Mucosa of gallbladder (tissue), 1 donor: ENCODE measurements at places on chromosomes 6 and 20.

DNA sequence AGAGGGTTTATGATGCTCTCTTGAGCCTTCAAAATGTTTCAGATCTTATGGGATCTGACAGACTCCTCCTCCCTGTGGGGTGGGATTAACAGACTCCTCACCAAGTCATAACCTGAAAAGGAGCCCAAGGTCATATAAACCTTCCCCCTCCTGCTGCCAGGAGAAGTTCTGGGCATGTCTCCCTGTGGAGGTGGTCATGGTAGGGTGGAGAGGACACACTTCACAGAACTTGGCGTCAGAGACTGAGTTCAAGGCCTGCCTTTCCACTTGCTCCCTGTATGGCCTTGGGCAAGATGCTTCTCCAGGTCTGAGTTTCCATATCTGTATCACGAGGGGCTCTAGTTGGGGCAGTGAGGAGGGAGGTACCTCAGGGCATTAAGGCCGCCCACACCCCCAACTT, 32.4 kb upstream of the AAR2 start:
- no peak for DNase-seq

- DNase-seq: no peak
Observed at GRCh38 chr6:129871221-129871620, 10.1 kb upstream of the TMEM244 start.

DNA sequence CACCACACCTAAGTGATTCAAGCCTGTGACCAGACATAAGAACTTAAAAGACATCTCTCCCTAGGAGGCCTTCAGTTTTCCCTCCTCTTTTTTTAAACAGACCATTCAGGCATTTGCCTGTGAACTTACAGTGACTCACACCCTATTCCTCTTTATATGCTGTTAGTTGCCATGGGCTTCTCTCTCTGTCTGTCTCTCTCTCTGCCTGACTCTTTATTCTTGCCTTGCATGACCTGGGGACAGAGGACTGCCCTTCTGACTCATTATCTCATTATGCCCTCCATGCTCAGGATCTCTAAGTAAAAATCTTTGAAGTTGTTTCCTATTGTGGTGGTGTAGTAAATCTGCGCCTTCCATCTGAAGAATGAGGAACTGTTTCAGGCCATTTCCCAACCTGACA, 442.2 kb upstream of the MAN1A1 start:
- no peak for DNase-seq

- DNase-seq: no peak
Observed at GRCh38 chr20:17810847-17811627, 111.3 kb downstream of the BANF2 start.

DNA sequence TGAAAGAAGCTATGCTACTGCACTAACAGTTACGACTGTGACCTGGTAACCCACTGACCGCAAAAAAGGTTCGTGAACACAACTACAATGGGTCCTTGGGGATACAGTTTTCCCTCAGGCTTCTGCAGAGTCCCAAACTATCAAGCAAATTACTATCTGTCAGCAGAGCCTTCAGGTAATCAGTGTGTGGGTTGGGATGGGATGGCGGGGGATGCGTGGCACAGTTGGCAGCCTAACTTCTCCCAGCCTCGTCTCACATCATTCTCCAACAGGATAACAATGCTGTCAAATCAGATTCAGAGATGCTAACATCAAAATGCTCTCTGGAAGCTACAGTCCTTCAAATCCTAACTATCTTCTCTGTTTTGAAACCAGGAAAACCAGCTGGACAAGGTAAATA, 102.3 kb downstream of the EPM2A start:
- no peak for DNase-seq

- DNase-seq: no peak
Observed at GRCh38 chr6:129489215-129489765, 220.7 kb downstream of the ARHGAP18 start.

- DNase-seq: no peak
Observed at GRCh38 chr20:46699651-46700359, 9.6 kb upstream of the SLC2A10 start.

GRCh38 chr6:25217829-25218228, 61.3 kb upstream of the CARMIL1 start:
- DNase-seq: no peak

GRCh38 chr6:26439151-26440125, 866 bp upstream of the BTN3A3 start:
- DNase-seq: no peak

DNA sequence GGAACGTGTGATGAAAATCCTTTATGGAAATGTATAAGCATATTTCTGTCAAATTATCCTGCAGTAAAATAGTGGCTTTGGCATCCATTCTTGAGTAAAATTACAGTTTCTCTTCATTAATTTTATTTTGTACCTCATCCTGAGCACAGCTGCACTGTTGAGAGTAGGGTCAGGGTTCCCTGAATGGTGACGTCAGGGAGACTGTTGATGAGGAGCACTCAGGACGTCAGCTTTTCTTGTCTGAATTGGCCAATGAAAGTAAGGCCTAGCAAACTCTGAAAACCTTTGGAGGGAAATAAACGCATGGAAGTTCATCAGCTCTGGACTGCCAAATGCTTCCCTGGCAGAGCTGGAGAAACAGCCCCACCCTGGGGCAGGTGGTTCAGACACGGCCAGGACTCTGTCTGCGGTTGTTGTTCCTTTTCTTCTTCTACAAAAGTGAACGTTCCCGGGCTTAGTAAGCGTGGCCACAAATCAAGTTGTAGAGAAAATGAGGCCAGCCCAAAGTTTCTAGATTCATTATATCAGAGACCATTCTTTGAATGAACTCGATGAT, 179.7 kb upstream of the EXOC2 start:
- no peak for DNase-seq

- no peak for DNase-seq
Observed at GRCh38 chr20:50244352-50245149, 53.9 kb downstream of the CEBPB start.

- no peak for DNase-seq
Observed at GRCh38 chr20:20582734-20583133, 129.7 kb downstream of the RALGAPA2 start.

DNA sequence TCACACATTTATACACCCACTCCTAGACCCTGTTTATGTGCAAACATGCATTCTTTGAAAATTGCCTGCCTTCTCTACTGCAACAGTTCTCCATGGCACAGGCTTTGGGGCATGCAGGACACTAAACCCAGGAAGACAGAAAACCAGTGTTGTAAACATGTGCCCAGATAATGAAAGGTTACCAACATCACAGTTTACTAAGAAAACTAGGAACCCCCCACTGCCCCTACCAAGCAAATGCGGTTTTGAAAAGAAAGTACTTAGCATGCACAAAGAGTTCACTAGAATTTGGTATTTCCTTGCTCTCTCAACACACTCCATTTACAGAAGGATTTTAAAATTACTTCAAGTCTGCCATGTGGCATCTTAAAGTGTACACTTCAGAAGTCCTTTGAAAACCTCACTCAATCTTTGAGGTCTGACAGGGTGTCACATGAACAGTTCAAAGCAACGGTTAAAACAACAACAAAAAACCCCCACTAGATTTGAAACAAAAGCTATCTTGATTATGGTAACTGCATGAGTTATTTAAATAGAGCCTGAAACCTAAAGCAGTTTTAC, 245.0 kb downstream of the GMPR start:
- DNase-seq: no peak

GRCh38 chr20:31523361-31524283, 9.4 kb downstream of the HM13 start:
- DNase-seq: no peak

DNA sequence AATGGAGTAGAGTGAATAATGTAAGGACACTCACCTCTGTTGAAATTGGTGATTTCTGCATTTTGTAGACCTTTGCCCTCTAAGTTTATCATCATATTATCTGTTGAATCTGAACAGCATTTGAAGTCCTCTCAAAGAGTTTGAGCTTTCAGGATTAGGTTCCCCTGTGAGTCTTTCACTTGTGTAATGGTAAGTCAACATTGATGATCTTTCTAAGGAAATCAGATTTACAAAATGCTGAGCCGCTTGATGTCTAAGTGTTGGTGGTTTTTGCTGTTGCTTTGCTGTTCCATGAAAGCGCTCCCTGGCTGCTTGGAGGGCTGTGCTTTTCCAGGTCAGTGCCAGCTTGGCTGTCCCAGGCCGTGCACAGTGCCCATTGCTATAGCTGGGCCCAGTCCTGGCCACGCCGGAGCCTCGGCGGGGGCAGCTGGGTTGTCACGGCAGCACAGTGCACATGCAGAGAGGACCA, 33.8 kb upstream of the KIF25 start:
- no peak for DNase-seq

DNA sequence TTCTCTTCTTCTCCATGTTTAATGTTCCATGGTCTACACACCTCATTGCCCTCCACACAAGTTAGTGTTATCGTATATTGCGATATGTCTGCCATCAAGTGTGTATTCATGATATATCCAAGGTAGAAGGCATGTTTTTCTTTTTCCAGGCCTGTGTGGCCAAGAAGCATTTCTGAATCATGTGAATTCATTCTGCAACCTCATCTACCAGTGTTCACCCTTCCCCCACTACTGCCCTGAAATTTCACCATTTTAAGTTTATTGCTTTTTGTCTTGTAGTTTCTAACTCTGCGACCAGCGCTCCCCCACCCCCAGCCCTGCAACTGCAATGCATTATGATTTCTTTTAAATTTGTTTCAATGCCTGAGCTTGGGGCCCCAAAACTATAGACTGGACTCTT, 618.0 kb upstream of the FLRT3 start:
- DNase-seq: no peak

DNA sequence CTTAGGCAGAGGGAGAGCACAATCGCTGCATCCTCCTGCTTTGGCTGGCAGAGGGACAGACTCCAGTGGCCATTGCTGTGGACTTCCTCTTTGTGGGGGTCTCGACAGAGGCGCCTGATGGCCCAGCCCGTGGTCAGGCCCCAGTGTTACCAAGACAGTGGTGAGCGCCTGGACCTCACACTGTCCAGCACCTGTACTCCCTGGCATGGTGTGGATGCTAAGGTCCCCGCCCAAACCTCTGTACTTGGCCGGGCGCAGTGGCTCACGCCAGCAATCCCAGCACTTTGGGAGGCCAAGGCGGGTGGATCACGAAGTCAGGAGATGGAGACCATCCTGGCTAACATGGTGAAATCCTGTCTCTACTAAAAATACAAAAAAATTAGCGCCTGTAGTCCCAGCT, 2.3 kb upstream of the NTSR1 start:
- no peak for DNase-seq

DNA sequence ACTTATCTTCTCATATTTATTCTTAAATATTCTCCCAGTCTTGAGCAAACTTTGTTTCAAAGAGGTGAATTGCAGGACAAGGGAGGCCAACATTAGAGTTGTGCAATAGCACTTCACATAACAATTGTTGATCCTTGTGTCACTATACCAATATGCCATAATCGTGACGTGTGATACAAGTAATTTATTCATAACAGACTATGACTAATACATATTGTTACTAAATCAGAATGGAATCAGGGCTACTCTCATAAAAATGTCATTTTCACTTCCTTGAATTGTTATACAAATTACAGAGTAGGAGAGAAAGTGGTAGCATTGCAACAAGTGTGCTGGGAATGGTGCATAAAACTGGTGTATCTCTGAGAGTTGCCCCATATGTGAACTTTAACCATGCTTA, 37.2 kb upstream of the PLCB1 start:
- no peak for DNase-seq

- DNase-seq: no peak
Observed at GRCh38 chr20:3896853-3897583, 7.8 kb downstream of the PANK2 start.

- DNase-seq: no peak
Observed at GRCh38 chr6:81763968-81764367, 11.5 kb upstream of the TENT5A start.

DNA sequence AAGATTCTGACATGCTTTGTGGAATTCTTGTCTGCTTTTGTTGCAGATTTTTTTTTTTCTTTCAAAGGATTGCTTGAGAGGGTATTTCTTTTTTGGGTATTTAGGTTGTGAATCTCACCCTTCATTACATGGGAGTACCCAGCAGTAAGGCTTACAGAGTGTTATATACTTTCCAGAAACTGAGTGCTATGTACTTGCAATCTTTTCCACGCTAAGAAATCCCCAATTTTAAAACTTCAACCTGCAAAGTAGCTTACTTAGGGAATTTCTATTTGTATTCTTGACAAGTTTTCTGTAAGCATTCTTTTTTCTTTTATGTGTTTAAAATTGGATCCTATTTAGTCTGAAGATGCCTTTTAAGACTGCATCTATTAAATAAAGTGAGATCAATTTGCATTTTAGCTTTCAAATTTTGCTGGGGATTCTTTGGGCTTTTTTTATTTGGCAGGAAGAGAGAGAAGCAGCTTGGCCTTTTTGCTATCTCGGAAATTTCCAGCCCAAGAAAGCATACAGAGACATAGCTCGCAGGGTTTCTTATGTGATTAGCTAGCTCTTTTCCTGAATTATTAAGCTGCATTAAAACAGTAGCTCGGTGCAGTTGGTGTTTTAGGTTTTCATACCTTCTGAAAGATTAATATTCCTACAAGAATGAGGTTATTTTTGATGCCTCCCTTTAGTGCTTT, 42.6 kb downstream of the KCNS1 start:
- no peak for DNase-seq

DNA sequence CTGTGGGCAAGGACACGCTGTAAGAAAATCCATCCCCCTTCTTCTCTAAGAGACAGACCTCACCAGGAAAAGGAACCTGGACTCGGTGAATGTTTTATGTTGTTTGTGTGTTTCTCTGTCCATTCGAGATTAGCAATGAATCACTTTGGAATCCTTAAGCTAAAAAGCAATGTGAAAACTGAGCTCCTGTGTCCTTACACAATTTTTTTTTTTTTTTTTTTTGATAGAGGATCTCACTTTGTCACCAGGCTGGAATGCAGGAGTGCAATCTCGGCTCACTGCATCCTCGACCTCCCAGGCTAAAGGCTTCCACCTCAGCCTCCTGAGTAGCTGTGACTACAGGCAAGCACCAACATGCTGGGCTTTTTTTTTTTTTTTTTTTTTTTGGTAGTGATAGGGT, 32.1 kb downstream of the BFSP1 start:
- no peak for DNase-seq
